GM18507 (cell line): ENCODE measurements at places on chromosomes 6 and 20.

DNA sequence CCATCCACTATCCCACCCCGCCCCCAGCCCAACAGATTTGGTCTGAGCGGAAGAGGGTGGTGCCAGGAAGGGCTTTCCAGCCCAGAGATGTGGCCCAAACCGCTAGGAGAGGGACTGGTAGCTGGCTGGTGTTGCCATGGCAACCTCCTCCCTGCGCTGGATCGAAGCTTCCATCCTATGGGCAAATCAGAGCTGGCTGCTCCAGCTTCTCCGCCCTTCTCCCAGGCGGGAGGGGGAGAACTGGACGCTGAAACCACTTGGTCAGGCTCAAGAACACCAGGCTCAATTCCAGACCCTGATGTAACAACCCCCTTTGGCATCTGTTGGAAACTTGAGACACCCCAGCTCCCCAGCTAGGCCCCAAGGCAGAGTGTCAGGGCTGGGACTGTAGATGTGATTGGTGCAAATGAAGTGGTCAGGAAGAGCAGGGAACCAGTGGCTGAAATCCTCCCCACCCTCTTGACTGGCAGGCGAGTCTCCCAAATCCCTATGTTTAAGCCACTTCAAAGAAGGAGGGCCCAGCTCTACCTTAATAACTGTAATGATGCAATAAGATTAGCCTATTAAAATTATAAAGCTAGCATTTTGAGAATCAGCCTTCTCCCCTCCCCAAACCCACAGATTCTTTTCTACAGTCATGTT is 4.2 kb downstream of the RIMS4 start:
- no peak for DNase-seq

DNA sequence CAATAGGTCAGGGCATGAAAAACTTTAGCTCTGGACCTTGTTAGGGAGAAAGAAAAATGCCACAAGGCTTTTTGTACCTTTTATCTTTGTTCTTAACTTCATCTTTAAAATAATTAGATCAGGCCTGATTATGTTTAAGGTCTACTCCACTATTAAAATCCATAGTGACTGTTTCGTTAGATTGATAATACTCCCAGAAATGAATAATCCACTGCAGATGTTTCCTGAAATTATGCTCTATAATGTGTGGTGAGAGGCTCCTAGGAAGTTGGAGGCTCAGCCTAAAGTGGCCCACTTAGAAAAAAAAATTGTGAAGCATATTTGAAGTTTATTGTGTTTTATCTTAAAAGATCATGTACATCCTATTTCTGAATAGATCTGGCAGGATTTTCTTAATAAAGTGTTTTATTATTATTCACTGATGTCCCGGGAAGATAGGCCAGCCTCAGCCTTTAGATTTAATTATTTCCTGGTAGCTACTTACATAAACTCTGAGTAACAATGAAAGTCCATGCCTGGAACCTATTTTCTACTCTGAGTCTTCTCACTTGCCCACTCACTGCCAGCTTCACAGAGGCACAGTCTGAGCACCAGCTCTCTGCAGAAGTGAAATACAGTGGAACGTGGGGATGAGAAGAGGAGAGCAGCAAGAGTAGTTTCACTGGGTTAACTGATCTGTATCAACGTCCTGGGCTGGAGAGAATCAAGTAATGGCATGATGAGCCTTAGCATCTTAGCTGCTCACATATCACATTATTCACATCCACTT is 126.8 kb upstream of the TMEM170B start:
- DNase-seq, result no peak

DNA sequence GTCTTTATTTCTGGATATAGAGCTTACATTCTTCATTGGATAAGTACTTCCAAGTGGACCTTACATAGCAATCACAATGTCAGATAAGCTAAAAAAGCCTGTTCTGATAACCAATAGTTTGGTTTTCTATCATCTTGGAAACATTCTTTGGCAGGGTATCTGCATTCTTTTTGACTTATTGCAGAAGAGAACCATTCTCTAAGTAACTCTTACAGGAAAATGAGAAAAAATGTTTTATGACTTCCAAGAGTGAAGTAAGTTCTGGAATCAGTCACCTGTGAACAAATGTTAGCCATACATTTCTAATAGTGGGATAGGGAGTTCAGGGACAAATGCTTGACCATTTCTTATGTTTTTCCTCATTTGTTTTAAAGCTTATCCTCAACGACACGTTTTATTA is 564.0 kb downstream of the CD109 start:
- no peak for DNase-seq

DNA sequence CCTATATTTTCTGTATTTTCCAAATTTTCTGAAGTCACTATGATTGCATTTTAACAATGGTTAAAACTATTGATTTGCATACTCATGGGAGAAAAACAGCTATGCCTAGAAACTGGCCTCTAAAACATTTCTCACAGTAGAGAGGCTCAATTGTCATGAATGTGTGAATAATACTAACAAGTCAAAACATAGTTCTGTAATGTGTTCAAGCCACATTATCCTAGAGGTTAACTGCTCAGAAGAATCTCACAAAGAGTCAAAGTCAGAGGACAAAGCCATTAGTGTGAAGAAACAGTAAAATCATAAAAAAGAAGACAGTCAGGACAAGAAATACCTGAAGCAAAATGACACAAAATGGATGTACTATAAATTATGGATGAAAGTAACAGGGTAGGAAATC is 12.5 kb upstream of the ALDH8A1 start:
- DNase-seq, result no peak

- DNase-seq, result no peak
These were observed 164.7 kb downstream of the FOXC1 start for GRCh38 chr6:1774226-1774915.

DNA sequence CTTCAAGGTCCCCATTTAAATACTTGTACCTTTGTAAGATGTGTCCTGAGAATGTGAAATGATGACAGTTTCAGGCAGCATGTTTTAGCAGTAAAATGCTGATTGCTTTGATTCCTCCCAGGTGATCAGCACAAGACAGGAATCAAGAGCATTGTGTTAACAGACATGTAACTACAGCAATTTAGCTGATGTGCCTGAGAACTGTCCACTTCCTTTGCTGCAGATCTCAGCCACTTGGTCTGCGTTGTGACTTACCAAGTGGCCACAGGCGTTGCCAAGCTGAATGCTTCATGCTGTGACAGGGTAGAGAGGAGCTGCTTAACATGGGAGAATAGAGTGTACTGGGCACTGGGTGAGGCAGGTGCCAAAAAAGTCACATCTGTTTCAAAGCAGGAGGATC is 767.0 kb upstream of the POU3F2 start:
- no peak for DNase-seq

DNA sequence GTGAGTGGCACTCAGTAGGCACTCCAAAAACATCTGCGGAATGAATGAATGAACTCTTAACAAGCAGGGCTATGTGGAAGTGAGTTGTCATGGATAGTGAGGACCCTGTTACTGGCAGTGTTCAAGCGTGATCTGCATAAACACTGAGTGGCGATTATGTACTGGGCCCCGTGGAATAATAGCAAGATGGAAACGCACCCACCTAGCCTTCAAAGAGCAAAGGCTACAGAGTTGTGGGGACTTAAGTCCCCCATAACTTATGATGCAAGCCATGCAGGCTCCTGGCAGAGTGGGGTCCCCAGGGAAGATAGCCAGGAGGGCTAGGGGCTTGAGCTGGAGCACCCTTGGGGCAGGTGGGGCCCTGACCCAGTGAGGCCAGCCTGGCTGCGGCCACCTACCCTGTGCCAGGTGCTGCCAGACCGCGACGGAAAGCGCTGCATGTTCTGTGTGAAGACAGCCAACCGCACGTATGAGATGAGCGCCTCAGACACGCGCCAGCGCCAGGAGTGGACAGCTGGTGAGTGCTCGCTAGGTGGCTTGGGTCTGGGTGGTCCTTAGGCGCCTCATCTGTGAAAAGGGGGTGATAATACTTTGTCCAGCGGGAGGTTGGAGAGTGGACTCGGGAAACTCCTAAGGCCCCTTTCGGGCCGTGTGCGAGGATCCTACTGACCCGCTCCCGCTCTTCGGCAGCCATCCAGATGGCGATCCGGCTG is 20.0 kb downstream of the DEF6 start:
- DNase-seq, result no peak

- no peak for DNase-seq
These were observed 33.9 kb upstream of the HLA-C start for GRCh38 chr6:31305703-31306219.

DNA sequence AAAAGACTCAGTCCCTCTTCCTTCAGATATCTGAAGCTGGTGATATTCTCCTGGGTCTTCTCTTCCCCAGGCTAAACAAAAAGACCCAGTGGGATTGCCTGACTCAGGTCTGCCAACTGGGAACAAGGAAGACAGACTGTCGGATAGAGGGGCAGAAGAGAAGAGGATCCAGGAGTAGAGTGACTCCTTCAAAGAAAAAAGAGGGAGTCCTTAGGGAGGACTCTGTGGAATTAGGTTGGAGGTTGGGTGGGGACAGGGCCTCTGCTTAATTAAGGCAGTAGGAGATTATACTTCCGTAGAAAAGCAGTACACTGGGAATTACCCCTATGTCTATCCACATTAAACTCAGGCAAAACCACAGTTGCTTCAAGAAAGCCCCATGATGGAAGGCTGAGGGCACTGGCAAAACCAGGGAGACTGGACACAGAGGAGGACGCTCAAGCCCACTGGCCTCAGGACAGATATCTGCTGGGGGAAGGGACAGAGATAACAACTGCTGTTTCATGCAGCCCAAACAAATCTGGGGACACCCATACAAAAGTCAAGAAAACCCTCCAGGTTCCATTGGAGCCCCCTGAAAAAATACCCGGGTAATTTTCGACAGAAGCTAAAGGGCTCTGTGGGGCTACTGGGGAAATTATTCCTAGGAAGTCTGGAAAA is 5.7 kb downstream of the BCL2L1 start:
- DNase-seq, result no peak

GRCh38 chr6:28383235-28384142 is 16.1 kb downstream of the ZSCAN12 start:
- peak; percentile 62 for DNase-seq

DNA sequence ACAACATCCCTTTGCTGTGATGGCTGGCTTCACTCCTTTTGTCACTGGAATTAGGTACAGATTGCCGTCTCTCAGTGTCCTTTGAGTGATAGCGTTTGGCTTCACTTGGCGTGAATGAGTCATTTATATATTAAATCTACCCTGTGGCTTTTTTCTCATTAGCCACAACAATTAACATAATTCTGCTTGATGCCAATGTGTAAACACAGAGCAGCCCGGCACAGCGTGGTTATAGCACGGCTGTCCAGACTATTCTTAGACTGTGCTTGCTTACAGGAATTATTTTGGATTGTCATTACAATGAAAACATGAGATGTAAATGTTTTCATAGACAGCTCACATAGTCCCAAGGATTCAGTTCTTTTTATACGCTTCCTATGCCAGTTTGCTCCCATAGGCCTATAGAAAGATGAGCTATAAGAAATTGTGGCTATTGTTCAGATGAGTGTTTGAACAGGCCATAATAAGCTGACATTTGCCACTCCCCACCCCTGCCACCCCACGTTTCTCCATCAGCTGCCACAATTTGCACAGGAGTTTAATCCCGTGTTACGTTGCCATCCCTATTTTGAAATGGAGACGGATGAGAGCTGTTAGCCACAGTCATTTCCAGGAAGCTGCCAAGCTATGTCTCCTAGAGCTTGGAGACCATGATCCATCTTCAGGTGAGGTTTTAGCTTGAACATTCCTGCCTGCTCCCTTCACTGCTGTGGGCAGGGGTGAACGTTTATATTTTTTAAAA is 65.9 kb downstream of the PPP1R14C start:
- no peak for DNase-seq

- no peak for DNase-seq
These were observed 9.8 kb downstream of the NEDD9 start for GRCh38 chr6:11222385-11223277.

- no peak for DNase-seq
These were observed 74.0 kb downstream of the HAO1 start for GRCh38 chr20:7866285-7866684.

DNA sequence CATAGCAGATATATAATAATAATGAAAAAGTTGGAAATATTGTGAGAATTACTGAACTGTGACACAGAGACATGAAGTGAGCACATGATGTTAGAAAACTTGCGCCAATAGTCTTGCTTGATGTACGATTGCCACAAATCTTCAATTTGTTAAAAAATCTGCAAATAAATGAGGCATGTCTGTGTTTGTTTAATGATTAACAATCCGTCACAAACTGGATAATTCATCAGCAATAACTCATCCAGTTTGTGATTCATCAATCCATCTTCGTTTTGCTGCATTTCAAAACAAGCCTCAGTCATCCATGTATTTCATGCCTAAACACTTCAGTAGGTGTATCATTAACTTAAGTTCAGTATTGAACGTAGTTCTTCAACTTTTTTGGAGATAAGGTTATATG is 25.5 kb upstream of the SMIM26 start:
- DNase-seq, result no peak

DNA sequence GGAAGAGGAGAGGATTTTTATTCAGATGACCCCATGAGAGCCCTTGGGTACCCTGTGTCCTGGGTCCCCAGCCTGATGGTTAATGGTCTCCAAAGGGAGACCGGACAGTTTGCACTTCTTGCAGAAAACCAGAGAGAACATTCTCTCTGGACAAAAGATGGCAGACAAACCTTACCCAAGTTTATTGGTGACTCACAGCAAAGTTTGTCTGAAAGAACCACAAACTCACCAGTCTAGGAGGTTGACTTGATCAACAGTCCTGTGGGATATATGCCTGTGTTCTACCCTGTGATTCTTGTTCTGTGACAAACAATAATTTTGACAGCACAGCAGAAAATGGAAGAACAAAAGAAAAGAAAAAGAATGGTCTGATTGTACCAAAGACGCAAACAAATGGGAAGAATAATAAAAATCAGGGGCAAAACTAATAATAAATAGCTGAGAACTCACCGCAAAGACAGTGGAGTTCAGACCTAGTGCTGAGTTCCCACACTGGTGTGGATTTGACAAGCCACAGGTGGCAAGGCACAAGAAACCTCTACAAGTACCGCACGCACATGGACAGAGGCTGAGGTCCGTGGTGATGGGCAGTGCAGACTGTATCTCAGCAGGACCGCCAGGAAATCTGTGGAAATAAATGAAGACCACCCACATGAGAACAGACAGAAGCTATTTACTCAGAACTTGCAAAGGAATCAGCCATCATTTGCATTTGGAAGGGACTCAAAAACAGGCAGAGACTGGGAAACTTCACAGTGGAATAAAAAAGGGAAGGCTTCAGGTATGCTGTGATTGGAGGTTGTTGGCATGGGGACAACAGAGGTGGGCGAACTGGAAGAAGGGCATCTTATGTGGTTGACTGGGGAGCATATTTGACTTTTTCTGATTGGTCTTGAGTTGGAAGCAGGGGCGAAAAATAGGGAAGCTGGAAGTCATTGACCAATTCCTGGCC is 246.3 kb upstream of the RNF24 start:
- DNase-seq, result no peak

GRCh38 chr6:93183531-93183972 is 235.8 kb downstream of the EPHA7 start:
- no peak for DNase-seq

GRCh38 chr6:141158740-141159139 is 974.0 kb upstream of the GJE1 start:
- no peak for DNase-seq

- DNase-seq, result no peak
These were observed 128.3 kb downstream of the MAP3K7 start for GRCh38 chr6:90458353-90459224.

GRCh38 chr6:96865055-96865405 is 27.8 kb upstream of the GPR63 start:
- DNase-seq, result no peak

GRCh38 chr6:1287103-1287591 is 24.8 kb upstream of the FOXQ1 start:
- no peak for DNase-seq

- no peak for DNase-seq
These were observed 4.6 kb upstream of the BICRAL start for GRCh38 chr6:42777126-42777822.
